Testis (tissue), 5 donors: ENCODE measurements at places on chromosomes 3 and 15. TPM values are rescaled to one million over a fixed set of nuclear protein-coding genes. Genes with fewer than 3 reads are reported as not detected.

DNA sequence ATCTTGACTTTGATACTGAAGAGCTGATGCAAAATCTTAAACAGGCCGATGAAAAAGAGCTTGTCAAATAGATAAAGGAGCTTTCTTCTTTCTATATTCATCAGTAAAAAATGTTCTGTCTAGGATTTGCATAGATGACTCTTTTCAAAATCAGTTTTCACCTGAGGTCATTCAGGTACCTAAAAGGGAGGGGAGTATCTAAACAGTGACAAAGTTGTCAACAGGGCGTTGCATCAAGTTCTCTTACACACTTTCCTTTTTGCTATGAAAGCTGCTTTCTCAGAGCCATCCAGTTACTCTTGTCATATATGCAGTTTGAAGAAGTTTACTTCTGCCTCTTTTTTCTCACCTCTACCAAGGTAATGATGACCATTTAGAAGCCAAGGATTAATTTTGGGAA lies 60.0 kb downstream of the AKAP13 start:
- no peak for DNase-seq

GRCh38 chr3:41768363-41768762 lies 193.5 kb downstream of the ULK4 start:
- DNase-seq, result no peak

The RABL3 gene
- 11.3 TPM for total RNA-seq

DNA sequence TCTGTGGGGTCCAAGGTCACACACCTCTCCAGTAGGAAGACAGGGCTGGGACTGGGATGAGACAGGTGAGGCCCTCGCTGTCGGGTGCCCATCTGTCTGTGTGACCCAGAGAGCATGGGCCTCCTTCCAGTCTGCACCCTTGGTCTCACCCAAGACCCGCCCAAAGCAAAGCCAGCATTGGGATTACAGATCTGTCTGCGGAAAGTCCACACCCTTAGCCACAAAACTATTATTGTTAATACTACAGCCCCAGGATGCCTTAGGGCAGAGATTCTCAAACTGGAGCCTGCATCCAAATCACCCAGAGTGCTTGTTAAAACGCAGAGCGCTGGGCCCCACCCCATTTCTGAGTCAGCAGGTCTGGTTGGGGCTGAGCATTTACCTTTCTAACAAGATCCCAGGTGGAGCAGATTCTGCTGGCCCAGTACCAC lies 58.5 kb upstream of the ZNF148 start:
- no peak for DNase-seq

- DNase-seq, result no peak
Observed at GRCh38 chr15:69636169-69636915, 183.7 kb downstream of the RPLP1 start.

- DNase-seq, result peak; percentile 69
Observed at GRCh38 chr15:38588672-38589071, 24.1 kb upstream of the RASGRP1 start.

GRCh38 chr3:57173687-57174086 lies 8.5 kb upstream of the IL17RD start:
- DNase-seq, result no peak

The POLR2H gene
- 65.0 TPM for total RNA-seq

- DNase-seq, result no peak
Observed at GRCh38 chr3:14514323-14514720, 25.8 kb downstream of the GRIP2 start.

DNA sequence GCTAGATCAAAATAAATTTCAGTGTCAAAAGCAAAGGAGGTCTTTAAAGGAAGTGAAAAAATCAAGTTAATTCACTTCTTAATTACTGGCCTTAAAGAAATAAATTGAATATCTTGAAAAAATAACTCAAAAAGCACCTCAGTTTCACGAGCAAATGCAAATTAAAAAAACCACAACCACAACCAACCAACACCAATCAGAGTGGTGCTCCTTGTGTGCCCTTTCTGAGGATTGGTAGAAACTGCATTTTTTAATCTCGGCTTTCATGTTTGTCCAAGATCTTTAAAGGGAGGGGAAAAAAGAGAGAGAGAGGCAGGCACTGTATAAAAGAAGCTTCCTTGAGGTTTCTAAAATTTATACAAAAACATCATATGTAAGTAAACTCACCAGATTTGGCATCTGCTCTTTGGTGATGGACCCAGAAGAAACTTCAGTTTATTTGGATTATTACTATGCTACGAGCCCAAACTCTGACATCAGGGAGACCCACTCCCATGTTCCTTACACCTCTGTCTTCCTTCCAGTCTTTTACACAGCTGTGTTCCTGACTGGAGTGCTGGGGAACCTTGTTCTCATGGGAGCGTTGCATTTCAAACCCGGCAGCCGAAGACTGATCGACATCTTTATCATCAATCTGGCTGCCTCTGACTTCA lies at the start of gene GPR15:
Gene GPR15 (plus strand): TSS at position 357 of the 653 bp plus-strand sequence. CDS start 56 bp downstream, at position 413.
- no peak for DNase-seq

The SCN5A gene
- 0.99 TPM for total RNA-seq

- DNase-seq, result no peak
Observed at GRCh38 chr15:35602836-35603235, 56.9 kb upstream of the DPH6 start.

DNA sequence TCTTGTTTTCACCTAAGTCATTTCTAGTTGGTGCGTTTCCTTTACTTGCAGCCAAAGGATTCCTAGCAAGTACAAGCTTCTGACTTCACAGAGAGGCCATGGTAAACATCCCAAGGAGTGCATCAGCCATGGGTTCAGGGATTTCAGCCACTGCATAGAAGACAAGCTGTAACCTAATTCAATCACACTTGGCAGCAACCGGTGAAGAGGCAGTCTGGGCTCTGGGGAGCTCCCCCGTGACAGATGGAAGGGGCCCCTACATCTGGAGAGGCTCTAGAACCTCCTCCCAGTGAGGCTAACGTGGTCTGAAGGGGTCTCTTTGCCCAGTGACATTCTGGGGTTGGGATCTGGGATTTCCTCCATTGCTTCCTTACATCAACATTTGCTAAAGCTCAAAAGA lies 8.4 kb upstream of the SNRPA1 start:
- DNase-seq, result no peak

The CFAP91 gene
- 47.6 TPM for total RNA-seq

GRCh38 chr15:82680200-82681102 lies 29.2 kb downstream of the AP3B2 start:
- DNase-seq, result peak; percentile 82

The PCSK6 gene
- total RNA-seq, result 156 TPM

DNA sequence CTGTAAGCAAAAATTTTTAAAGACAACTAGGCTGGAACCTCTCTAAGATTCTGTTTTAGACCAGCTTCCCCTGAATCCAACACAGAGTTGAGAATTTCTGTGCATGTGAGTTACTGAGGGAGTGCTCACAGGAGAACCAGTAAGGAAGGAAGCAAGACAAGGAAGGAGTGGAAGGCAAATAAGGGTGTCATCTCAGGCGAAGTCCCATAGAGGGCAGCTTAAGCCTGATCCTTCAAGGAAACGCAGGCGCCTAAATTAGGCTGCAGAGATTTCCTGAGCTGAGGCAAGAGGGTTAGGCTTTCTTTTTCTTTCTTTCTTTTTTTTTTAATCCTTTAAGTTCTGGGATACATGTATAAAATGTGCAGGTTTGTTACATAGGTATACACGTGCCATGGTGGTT lies 36.2 kb upstream of the COL6A6 start:
- peak; percentile 64 for DNase-seq

The NPAP1 gene
- 14.6 TPM for total RNA-seq

DNA sequence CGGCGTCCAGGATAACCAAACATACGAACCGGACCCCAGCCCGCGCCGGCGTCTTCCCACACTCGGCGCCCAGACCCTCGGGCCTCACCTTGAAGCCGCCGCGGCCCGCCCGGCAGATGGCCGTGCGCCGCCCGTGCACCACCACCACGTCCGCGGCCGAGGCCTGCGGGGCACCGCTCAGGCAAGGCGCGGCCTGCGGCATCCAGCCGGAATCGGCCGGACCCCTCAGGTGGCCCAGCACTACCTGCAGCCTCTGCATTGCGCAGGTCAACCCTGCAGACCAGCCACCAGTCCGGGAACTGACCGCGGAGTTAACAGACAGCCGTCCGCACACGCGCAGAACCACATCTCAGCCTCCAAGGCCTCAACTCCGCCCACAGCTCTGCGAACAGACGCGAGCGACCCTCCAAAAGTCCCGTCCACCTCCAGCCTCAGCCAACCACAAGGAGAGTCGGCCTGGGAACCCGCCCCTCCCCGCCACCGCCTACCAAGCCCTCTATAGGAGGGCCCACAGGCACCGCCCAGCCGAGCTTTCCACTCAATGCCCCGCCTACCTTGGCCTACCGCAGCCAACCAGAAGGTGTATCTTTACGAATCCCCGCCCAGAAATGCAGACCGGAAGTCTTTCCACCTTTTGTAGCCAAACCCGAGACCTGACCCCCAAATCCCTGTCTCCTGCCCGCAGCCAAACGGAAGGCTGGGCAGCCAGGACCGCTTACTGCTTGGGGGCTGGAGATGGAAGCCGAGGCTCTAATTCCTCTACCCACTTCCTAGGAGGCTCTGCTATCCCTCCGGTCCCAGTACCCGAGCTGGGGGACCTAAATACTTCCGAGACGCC lies at the start of gene ACAA1:
Gene ACAA1 (minus strand): TSS at position 351 of the 838 bp plus-strand sequence. CDS start 92 bp downstream, at position 259.
- DNase-seq, result peak; percentile 100

DNA sequence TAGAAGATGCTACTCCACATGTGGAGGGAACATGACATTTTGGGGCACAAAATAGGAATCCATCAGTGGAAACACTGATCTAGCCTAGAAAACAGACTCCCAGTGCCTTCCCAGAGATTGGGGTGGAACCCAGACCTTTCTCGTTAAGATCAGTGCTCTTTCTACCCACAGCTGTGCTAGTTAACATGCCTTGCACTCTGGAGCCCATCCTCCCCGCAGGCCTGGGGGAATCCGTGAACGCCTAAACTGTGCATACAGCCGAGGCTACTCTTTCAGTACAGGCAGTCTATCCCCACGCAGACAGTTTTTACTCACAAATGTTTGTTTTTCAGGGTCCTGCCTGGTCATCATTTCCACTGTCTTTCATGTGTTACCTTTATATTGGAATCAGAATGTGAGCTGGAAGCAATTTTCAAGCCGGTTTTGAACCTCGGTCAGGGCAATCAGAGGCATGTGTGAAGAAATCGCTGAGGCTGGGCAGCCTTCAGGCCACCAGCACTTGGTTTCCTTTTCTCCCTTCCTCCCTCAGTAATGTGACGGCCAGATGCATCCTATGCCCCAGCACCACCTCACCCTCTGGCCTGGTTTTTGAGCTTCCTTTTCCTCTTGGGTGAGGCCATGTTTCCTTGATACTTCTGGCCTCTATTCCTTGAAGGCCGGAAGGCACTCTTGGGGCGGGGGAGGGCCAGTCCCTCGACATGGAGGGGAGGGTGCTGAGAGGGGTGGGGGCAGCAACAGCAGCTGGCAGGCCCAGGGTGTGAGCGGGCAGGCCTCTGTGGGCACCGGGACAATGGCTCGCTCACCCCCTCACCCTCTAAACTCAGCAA lies 123.6 kb upstream of the GALNT15 start:
- no peak for DNase-seq
